ENCODE measurements at places on chromosomes 1 and 21.

DNA sequence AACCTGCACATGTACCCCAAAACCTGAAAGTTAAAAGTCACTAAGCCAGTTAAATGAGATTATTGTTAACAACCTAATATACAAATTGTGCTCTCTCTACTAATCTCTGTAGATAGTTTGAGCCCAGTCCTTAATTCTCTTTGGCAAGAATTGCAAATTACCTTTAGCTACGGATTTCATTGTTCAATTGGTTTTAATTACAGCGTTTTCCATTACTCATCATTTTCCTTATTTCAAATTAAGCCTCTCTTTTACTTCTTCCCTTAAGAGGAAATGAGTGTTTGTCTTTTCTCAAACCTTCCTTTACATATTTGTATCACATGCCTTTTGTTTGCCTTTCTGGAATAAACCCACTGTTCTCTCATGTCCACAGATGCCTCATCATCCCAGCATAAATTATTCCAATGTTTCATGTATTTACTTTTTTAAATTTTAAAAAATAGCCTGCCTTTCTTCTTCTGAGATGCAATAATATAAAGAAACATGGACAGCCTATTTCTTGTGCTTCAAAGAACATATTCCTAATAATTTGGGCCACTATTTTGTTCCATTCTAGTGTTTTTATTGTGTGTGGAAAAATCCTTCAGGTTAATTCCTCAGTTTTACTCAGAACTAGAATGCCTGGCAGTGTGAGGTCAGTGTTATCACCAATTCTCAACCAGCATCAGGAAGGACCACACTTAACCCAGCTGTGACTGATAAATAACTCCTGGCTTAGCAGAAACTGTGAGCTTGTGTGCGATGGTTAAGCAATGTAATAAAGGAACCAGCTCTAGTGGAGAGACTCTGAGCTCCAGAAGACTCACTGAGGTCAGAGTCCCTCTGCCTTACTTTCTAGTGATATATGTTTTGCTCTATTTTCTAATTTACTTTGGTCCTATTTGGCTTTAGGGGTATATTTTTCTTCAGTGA is 600.5 kb downstream of the LTN1 start:
- no peak for DNase-seq

- DNase-seq: no peak
Observed at GRCh38 chr1:67755619-67756018, 70.6 kb downstream of the GADD45A start.

DNA sequence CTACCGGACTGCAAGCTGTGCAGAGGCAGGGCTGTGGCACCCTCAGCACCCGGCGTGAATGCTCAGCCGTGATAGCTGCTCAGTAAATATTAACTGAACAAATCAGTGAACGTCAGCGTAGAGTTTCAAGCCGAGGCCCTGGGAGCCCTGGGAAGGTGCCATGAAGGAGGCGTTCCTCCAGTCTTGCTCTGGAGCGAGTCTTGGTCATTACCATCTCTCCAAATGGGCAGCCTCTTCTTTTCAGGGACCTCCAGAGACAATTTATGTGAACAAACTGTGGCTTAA is 449.2 kb downstream of the CAMTA1 start:
- no peak for DNase-seq

DNA sequence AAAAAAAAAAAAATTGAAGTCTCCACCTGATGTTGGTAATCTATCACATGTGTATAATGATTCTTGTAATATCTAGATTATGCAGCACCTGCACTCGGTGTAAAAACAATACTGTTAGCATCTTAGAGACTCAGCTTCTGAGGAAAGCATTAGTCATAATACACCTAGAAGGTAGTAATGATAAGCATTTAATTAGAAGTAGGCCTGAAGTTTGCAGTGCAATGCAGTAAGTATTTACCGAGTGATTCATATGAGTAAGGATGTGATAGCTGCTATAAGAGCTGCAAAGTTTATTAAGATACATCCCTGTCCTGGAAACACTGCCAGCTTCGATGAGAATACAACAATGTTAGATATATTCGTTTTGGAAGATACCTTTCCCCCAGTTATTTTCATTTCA is 196.4 kb downstream of the GREM2 start:
- peak; percentile 22 for DNase-seq

GRCh38 chr1:98888869-98889268 is 115.8 kb downstream of the PLPPR5 start:
- no peak for DNase-seq

- DNase-seq: no peak
Observed at GRCh38 chr1:220170836-220171526, 77.0 kb downstream of the IARS2 start.

GRCh38 chr1:149997585-149998262 is 12.8 kb downstream of the OTUD7B start:
- no peak for DNase-seq

DNA sequence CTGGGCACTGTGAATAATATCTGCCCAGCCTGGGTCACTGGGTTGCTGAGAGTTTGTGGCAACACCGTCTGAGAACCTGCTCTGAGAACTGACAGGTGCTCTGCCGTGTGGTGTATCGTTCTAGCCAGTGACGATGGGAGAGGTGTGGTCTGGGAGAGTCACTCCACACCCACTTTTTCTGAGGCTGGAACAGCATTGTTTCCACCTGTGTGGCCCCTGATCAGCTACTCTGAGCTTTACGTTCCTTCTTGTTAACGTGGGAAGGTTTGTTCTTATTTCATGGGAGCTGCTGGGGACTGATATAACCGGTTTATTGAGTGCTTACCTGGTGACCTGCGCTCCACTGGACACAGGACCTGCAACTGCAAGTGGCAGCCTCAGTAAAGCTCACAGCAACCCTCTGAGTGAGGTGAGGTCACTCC is 34.8 kb upstream of the TENT5C start:
- no peak for DNase-seq

DNA sequence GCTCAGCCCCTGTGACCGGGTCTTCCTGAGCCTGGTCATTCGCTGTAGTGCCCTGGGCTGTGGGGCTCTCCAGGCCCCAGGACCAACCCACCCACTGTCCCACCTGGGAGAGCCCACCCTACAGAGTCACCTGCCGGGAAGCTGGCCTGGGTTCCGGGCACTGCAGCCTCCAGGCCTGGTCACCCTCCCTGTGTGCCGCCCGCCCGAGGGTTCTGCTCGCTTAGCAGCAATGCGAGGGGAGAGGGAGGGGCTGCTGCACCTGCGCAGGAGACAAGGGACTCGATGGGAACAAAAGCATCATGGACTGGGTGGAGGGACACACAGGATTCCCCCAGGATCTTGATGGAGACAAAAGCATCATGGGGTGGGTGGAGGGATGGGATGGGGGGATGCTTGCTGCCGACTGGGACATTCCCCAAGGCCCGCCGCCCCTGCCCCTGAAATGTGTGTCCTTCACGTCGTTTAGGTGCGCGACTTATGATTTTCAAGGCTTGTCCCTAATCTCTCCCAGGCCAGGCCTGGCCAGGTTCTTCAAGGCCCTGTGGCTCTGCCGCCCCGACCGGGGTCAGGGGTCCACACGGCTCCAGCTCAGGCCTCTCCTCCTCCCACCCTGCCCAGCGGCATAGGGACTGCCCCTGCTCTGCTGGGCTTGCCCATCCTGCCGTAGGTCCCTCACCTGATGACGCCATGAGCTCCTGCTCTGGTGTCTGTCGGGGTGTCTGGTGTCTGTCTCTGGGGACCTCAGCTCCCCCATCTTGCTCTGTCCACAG is 1.7 kb downstream of the KRTAP10-8 start:
- DNase-seq: no peak

DNA sequence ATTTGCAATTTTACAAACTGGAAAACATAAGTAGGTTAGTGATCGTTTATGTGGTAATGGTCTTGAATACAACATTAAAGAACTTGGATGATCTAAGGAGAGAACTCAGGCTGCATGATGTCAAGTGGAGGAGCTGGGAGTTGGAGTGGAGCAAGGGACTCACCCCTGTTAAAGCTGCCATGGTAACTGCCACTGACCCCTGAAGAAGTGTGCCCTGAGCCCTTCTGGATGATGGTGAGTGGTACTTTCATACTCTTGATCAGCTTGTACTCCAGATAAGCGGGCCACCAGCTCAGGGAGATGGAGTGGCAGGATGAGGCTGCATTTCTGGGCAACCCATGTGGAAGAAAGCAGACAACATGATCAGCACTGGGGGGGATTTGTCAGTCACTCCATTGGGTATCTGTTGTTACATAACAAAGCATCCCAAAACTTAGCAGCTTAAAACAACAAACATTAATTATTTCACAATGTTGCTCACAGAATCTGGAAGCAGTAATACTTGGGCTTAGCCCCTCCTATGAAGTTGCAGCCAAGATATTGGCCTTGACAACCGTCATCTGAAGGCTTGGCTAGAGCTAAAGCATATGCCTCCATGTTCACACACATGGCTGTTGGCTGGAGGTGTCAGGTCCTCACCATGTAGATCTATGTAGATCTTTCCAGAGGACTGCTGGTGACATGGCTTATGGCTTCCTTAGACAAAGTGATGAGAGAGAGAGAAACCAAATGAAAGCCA is 213.8 kb downstream of the DUSP10 start:
- no peak for DNase-seq

- no peak for DNase-seq
Observed at GRCh38 chr1:11027316-11027715, 14.9 kb downstream of the TARDBP start.

DNA sequence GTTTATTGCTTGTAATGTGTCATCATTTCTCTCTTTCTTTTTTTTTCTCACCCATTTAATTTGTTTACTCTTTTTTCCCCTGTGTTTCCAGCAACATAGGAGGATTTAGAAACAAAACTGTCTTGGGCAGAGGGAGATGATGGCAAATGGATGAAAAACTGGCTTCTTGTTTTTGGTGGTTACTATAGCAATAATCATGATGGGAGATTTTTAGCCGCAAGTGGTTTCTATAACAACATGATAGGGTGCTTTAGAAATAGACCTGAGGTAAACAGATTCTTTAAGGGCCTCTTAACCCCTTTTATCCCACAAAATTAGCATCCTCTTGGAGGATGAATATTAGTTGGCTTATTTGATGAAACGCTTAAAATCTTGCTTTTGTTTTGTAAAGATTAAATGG is 51.6 kb downstream of the CRB1 start:
- no peak for DNase-seq

- DNase-seq: no peak
Observed at GRCh38 chr1:100866901-100867206, 27.8 kb downstream of the EXTL2 start.

DNA sequence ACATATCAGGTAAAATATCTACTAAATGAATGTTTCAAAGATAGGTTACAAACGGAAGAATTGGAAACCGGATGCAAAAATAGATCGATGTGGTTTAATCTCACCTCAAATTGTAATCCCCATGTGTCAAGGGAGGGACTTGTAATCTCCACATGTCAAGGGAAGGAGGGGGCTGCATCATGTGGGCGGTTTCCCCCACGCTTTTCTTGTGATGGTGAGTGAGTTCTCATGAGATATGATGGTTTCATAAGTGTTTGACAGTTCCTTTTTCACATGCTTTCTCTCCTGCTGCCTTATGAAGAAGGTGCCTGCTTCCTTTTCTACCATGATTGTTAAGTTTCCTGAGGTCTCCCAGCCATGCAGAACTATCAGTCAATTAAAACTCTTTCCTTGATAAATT is 408.7 kb upstream of the TMPRSS15 start:
- no peak for DNase-seq

GRCh38 chr1:104387716-104388508 is 638.2 kb downstream of the AMY1C start:
- DNase-seq: no peak

GRCh38 chr1:117286145-117286544 is 75.4 kb upstream of the VTCN1 start:
- DNase-seq: no peak

- peak; percentile 30 for DNase-seq
Observed at GRCh38 chr1:29200906-29201594, 19.4 kb upstream of the SRSF4 start.

GRCh38 chr1:903305-903704 is 20.4 kb upstream of the SAMD11 start:
- DNase-seq: no peak

DNA sequence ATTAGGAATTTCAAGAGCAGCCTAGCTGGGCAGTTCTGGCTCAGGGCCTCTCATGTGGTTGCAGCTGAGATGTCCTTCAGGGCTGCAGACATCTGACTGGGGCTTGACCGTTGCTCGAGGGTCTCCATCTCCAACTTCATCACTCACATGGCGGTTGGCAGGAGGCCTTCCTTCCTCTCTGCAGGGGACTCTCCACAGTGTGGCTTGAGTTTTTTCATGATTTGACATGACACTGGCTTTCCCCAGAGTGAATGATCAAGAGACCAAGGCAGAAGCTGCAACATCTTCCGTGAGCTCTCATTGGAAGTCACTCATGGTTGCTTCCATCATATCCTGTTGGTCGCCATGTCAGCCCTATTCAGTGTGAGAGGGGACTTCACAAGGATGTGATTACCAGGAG is 74.6 kb downstream of the RUNX3 start:
- DNase-seq: no peak

- peak; percentile 99 for DNase-seq
Observed at GRCh38 chr1:185971688-185972087, 237.5 kb downstream of the HMCN1 start.

GRCh38 chr1:159030877-159031447 is 21.3 kb downstream of the IFI16 start:
- peak; percentile 35 for DNase-seq

GRCh38 chr1:17191990-17192242 is 13.0 kb upstream of the PADI1 start:
- no peak for DNase-seq

DNA sequence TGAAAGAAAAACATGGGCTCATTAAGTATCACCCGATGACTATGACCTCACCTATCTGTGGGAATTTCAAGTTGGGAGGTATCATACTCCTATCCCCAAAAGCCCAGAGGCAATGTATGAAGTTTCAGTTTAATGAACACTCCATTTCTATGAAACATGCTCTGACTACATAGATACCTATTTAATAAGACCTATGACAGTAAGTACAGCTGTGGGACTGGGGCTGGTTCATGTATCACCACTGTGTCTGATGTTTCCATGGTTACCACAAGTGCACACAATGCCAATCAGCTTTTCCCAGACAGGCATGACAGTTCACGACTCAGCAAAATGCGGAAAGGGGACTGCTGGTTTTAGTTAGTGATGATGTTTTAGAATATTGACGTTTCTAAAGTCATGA is 167.7 kb downstream of the SIPA1L2 start:
- DNase-seq: peak; percentile 38

DNA sequence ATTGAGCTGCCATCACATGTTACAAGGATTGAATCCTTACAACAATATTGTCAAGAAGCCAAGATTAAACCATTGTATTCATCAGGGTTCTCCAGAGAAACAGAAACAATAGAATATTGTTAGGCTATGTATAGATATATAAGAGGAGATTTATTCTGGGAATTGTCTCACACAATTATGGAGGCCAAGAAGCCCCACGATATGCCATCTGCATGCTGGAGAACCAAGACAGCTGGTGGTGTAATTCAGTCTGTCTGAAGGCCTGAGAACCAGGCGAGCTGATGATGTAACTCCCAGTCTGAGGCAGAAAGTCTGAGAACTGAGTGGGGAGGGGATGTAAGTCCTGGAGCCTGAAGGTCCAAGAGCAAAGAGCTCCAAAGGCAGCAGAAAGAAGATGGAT is 14.5 kb upstream of the TTF2 start:
- peak; percentile 14 for DNase-seq

Data from fibroblast of skin of back (primary cell).